ENCODE measurements at places on chromosomes 11 and 22.

DNA sequence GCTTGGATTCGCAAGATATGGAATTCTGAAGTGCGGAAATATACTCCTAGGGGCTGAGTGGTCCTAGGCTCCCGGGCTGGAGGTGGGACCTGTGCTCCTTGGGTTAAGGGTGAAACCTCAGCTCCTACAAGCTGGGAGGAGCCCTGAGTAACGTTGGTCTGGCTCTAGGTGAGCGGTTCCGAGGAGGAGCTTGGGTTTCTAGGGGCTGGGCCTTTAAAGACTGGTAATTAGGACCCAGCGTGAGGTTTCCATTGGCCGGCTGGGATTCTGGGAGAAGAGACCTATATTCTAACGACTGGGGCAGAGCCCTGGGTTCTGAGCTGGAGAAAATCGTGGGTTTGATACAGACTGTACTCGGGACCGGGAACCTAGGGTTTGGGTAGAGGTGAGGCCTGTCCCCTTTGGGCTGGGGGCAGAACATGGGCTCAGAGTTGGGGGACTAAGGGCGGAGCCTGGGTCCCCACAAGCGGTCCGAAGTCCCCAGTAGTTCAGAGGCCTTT, 882 bp upstream of the MAP4K2 start:
- no peak for DNase-seq

- no peak for DNase-seq
These were observed 395.6 kb downstream of the TENM4 start for GRCh38 chr11:79045018-79045799.

GRCh38 chr11:114116357-114116756, 56.8 kb downstream of the ZBTB16 start:
- DNase-seq, result no peak

DNA sequence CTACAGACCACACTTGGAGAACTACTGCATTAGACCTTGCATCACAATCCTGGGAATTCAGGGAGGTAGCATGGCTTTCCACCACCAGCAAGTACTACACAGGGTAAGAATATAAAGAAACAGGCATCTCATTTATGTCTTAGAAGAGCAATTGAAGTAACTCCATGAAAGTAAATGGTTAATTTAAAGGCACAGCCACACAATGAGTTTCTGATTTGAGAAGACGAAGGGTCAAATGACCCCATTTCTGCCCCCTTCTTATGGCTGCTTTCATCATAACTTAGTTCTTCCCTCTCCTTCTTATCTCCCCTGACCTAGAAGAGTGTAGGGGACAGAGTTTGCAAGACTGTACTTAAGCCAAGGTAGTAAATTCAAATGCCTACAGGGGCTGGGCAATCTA, 6.0 kb downstream of the TRIM66 start:
- no peak for DNase-seq

- no peak for DNase-seq
These were observed 78.0 kb upstream of the PPARA start for GRCh38 chr22:46072110-46072881.

Measured in NCI-H446 treated with DMSO at 0.1 percent for 48 hours (cell line).